ENCODE measurements at places on chromosomes 5 and 9. TPM values are rescaled to one million over a fixed set of nuclear protein-coding genes. Genes with fewer than 3 reads are reported as not detected.

The BARHL1 gene
- not detected for total RNA-seq

The GLRA1 gene
- not detected for total RNA-seq

The GTF3C4 gene
- 10.6 TPM for total RNA-seq

The PCDHB10 gene
- 0.40 TPM for total RNA-seq

The PCDHGA6 gene
- 2.0 TPM for total RNA-seq

The CYLC2 gene
- total RNA-seq = not detected

The TPPP gene
- 6.3 TPM for total RNA-seq

The PCDHGA9 gene
- total RNA-seq = 1.6 TPM

The KLF4 gene
- total RNA-seq = 481 TPM

The KIF4B gene
- not detected for total RNA-seq

The ARSI gene
- total RNA-seq = 0.27 TPM

The CREBRF gene
- 25.6 TPM for total RNA-seq

The PAEP gene
- total RNA-seq = not detected

The CKMT2 gene
- total RNA-seq = 2.0 TPM

The FOXD4L4 gene
- not detected for total RNA-seq

DNA sequence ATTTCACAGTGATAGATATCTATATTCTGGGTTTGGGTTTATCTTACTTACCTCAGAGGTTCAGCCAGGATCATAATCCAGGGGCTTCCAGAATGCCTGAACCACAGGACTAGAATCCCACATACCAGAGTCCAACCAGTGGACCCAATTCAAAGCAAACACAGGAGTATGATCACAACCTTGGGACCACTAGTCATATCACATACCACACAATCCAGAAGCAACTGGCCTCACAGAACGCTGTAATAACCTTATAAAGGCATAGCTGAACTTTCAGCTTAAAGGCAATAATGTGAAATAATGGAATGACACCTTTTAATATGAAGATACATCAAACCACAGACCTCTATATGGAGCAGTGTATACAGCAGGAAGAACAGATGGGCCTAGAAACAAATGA lies 25.3 kb downstream of the RAPGEF6 start:
- no peak for DNase-seq

- no peak for DNase-seq
Measured at GRCh38 chr9:2597483-2597882, 24.1 kb upstream of the VLDLR start.

- DNase-seq = no peak
Measured at GRCh38 chr5:62568800-62569432, 9.7 kb upstream of the LRRC70 start.

DNA sequence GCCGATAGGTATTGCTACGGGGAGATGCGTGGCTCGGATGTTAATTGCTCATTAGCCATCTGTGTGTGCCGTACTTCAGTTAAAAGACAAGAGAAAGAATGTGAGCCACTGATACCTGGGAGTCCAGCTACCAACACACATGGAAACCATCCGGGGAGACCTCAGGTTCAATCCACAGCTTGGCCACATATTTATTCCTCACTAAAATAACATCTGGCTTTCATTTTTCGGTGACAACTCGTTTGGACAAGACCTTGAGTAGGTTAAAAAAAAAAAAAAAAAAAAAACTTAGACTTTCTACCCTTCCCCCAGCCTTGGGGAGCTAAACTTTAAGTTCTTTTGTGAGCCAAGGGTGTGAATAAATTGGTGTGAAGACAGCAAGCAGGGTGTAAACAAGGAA lies 84.1 kb downstream of the SLIT3 start:
- no peak for DNase-seq

- DNase-seq = no peak
Measured at GRCh38 chr9:128729302-128729701, 5.4 kb upstream of the ZDHHC12 start.

DNA sequence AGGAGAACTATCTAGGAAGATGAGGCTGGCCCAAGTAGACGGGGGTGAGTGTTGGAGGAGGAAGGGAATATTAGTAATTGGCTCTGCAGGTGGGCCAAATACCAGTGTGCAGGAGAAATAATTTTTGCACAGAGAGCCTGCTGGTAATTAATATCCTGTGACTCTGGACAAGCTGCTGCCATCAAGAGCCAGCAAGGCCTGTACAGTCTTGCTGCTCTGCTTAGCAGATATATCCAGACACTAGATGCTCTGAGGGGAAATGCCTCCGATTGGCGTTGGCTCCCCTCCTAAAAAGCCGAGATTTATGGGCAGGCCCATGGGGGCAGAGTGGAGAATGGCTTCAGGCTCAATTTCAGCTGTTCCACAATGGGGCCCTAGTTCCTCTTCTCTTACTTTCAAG lies 29.6 kb upstream of the ASTN2 start:
- no peak for DNase-seq

DNA sequence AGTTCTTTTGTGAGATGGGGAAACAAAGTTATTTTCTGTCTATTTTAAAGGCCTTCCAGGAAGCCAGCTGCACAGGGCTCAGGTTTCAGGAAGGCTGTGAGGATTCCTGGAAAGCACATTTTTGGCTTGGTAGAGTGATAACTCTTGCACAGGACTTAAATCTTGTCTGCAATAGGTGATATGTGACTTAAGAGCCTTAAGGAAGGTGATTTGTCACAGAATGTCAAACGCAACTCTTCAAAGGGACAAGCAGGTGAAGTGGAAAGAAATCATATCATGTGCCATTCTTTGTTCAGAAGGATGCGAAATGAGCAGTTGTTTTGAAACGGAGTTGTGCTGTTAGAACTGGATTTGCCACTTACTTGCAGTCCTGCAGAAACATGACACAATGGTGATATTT lies 459.3 kb downstream of the MAT2B start:
- no peak for DNase-seq

DNA sequence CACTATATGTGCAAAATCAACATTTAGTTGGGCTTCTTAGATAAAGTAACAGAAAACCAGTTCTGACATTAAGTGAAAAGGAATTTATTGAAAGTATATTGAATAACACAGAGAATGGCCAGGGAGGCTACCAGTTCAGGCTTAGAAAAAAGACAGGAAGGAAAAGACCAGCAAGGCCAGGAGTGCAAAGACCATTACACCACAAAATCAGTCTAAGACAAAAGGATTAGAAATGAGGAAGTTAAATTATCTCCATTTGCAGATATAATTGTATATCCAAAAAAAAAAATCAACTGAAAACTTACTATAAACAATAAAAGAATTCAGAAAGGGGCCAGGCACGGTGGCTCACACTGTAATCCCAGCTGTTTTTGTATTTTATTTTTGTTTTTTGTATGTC lies 4.8 kb upstream of the TEX10 start:
- no peak for DNase-seq

- DNase-seq = no peak
Measured at GRCh38 chr5:68999181-68999580, 94.6 kb upstream of the SLC30A5 start.

GRCh38 chr5:118228489-118228888 lies 759.9 kb downstream of the DTWD2 start:
- DNase-seq = no peak

DNA sequence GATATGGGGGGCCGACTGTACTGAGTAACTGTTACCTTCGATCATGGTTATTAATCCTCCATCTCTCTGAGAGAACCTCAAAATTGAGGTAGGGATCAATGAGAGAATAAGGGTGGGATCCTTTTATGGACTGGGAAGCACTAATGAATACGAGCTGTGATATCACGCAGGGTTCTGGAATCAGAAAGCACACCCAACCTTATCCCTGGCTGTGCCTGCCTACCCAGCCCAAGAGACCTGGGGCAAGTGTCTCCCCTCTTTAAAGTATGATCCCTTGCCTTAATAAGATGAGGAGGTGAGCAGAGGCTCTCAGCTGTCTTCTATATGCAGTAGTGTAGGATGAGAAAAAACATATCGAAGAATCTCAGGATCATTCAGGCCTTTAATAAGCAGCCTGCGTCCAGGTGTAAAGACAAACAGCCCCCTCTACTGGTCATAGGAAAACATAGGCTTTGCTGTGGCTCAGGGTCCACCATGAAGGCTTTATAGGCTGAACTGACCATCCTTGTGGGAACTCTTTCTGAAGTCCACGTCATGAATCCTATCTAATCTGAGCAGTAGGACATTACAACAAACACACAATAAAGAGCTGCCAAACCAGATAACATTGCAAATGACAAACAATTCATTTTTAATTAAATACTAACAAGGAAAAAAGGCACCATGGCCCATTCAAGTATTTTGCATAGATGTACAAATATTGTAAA lies 16.8 kb downstream of the NIPAL4 start:
- DNase-seq = no peak

GRCh38 chr9:137683262-137683864 lies 64.6 kb downstream of the EHMT1 start:
- DNase-seq = no peak

- DNase-seq = peak; percentile 90
Measured at GRCh38 chr9:128127568-128127989, at the start of gene PTGES2. TSS of gene PTGES2 (minus strand) at chr9:128127729. CDS start at chr9:128127717, 12 bp downstream.

DNA sequence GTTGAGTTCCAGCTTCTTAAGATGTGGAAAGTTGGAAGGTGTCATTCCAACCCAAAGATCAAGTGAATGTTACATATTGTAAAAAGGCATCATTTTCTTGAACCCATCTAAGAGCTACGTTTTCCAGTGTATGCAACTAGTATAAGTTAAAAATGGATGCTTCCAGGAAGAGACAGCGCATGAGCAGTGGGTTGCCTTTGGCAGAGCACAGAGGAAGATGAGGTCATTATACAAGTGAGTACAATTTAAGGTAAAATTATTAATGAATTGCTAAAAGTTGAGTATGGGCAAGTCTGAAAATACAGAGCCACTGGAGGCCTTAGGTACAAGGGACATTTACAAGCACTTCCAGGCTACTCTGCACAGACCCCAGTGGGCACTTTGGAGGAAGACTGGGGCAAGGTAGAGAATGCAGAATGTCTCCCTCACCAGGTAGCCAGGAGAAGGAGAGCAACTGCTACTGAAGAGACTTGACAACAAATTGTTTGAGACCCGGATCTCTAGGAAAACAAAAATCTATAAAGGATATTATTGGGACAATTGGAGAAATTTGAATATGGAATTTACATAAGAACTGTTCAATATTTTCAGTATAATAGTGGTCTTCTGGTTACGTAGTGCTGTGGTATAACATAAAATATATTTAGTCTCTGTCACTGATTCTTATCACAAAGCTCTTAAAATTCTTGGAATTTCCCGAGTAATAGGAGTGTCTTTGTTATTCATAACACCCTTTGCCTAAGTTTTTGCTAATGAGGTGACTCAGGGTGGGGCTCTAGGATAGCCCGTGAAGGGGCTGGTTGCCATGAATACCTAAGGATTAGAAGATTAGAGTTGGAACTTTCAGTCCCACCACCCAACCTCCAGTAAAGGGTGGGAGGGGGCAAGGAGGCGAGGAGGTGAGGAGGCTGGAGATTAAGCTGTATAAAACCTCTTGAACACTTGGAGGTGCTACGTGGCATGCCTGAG lies 129.9 kb upstream of the FER start:
- no peak for DNase-seq

DNA sequence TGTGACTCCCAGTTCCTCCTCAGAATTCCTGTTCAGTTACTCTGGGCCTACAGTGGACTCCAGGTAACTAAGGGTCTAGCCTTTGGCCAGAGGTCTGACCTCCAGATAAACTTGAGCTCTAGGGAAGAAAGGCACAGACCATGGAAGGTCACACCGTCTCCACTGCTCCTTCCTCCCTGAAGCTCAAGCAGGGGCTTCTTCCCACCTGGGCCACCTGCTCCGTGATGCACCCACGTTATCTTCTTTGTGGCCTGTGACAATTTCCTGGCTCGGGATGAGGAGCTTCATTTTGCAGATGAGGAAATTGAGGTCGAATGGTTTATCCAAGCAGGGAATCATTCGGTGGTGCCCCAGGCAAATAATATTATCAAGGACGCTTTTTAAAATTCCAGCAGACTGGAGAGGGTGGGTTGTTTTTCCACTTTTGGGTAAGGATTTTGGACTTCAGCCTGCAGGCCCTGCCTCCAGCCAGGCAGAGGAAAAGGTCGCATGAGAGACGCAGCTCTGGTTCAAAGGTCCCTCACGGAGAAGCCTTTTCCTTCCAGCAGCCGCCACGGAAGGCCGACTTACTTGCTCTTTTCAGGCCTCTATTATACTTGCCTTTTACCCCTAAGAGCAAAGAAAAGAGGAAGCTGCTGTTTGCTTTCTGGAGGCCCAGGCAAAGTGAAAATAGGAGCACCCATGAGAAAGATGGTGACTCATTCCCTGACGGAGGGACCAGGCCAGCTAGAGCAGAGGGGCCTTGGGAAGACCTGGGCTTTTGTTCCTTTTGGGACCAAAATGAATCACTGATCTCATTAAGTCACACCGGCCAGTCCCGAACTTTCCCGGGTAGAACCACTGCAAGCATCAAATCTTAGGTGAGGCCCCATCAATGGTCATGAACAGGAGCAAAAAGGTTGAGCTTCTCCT lies 22.8 kb upstream of the DUSP1 start:
- DNase-seq = no peak

DNA sequence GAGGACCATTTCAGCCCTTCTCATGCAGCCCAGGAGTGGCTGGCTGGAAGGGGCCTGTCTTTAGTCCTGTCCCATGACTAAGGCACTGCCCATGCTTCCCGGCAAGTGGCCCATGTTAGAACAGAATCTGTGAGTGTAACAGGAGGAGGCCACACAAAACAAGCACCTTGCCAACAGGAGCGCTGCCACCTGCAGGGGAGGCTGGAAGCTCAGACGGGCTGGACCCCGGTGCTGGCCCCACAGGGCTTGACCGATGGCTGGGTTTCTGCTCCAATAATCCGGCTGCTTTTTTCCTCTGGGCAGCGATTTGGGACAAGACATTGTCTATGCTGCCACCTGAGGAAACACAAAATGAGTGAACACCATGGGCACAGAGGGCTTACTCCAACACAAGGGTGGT lies 28.4 kb downstream of the ANKS6 start:
- no peak for DNase-seq

DNA sequence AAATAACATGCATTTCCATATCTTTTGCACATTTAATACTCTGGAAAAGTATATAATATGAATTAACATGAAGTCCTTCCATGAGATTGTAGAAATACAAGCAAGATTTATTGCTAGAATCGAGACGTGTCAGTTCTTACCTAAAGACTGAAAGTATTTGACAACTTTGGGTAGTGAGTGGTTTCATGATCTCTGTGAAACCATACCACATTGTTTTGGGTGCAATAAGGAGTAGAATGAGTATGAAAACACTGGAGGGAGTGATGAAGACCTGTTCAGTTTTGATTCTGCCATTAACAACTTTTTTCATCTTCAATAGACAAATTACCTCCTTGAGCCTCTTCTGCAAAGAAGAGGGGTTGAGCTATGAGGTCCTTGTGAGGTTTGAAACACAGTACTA lies 133.7 kb downstream of the NUDT12 start:
- no peak for DNase-seq

- no peak for DNase-seq
Measured at GRCh38 chr5:61200582-61201155, 38.4 kb upstream of the SMIM15 start.

- DNase-seq = no peak
Measured at GRCh38 chr5:130227699-130228098, 323.4 kb downstream of the CHSY3 start.

DNA sequence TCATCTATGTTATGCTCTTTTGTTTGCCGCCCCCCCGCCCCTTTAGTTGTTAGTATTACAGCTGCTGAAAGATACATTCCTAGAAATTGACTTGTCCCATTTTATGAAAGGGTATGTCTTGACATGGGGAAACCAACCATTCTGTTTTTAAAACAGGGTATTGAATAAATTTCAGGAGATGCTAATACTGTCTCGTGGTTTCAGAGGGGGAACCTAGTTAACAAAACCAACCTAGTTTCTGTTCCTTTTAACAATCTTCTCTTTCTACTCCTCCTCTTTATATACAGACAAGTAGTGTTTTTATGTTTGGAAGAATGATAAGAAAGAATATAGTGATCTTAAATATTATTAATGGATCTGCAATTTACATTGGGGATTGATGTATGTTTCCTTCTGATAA lies 3.5 kb downstream of the PIP5K1B start:
- no peak for DNase-seq

GRCh38 chr9:76615177-76615603 lies 149.0 kb upstream of the PCA3 start:
- peak; percentile 48 for DNase-seq

Measured in left colon (tissue), 2 donors.